ENCODE measurements at places on chromosomes 2 and 18. TPM values are rescaled to one million over a fixed set of nuclear protein-coding genes. Genes with fewer than 3 reads are reported as not detected.

DNA sequence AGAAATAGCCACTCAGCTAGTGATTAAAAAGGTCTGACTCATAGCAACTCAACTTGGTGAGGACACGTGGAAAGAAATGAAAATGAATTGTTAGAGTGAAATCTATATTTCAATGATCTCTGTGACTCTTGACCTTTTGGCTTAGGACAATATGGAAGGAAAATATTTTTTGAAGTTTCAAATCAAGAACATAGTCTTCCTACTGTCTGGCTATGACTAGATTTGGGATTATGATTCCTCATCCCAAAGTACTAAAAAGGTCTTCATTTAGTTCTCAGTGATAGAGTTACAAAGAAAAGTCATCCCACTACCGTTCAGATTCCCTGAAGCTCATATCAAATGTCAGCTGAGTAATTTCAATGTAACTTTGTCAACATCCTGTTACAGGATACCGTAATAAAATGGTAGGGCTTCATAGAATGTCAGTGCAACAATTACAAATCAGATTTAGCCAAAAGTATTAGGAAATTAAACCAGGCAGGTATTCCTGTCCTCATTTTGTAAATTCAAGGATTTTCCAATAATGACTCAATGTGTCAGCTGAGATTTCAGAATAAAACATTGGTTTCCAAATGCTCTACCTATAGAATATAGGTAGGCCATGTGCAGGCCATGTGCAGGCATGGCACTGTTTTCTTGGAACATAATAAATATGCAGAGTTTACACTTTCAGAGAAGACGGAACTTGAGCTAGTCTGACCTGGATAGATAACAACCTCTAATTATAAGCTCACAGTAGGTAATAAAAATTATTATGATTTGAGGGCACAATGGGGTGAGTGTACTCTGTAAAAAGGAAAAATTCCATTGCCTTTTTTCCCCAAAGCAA is 36.0 kb downstream of the ANKRD29 start:
- DNase-seq = no peak

DNA sequence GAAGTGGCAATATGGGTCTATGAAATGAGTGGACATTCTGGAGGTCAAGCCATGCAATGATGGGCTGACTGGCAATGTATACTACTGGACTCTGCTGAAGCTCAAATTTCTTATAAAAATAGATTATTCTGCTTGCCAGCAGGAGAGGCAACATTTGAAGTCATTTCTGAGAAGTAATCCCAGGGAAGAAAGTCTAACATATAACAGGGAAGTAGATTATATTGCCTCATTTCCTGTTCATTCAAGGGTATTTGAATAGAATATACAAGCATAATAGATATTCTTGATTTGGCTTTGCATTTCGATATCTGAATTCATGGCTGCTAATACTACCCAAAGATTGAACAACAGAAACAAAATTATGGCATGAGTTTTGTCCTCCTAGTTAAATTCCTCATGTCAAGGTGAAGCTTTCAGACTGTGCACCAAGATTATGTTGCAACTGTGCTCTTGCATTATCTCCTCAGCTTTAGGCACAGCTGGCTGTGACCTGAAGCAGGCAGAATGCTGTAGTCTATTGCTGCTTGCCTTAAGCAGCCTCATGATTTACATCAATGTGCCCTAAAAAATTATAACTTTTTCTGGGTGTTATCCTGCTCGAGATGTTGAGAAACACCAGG is 13.3 kb upstream of the TMX3 start:
- no peak for DNase-seq

SCYGR3 gene
- not detected for total RNA-seq

- no peak for DNase-seq
Observed at GRCh38 chr18:61922435-61922834, 29.6 kb upstream of the RNF152 start.

RBFA gene
- 32.5 TPM for total RNA-seq

PROKR1 gene
- not detected for total RNA-seq

PAX3 gene
- not detected for total RNA-seq

DNA sequence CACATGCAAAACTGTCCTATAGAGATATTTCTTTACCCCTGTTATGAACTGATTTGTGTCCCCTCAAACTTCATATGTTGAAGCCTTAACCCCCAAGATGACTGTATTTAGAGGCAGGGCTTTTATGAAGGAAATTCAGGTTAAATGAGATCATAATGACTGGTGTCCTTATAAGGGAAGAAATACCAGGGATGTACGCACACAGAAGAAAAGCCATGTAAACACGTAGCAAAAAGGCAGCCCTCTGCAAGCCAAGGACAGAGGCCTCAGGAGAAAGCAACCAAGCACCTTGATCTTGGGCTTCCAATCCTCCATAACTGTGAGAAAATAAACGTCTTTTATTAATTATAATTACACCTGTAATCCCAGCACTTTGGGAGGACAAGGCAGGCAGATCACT is 101.3 kb upstream of the NDUFV2 start:
- no peak for DNase-seq

ANKRD53 gene
- total RNA-seq = 3.7 TPM

C1GALT1C1L gene
- 1.9 TPM for total RNA-seq

- DNase-seq = no peak
Observed at GRCh38 chr2:68753318-68753717, 18.7 kb downstream of the ARHGAP25 start.

DNA sequence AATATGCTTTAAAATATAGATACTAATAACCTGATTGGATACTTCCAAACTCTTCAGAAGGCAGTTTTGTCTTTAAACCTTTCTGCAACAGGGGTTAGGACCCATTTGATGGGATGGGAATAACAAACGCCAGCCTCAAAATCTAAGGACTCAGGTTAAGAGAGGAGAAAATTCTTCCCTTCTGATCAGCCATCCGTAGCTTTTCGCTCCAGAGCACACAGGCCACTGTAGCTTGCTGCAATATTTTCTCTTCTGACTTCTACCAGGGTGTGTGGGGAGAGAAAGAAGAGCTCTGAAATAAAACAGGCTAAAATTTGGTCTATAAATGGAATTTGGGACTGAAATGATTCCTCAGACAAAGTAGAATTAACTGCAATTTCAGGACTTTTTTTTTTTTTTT is 95.1 kb downstream of the ALPK2 start:
- no peak for DNase-seq

DNA sequence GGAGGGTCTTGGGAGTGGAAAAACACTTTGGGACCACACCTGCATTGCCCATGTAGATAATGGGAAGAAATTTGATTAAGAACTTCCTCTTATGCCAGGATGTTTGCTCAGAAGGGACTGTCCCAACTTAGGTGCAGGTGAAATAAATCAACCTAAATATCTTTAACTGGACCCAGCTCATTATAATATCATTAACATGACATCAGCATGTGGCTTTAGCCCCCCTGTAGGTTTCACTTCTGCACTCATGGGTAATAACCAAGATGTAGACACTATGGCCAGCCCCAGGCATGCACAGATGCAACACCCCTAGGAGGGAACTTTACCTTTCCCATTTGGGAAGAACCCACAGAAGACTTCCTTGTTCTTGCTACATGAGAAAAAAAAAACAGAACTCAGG is 227.4 kb upstream of the ZNF804A start:
- DNase-seq = no peak

DNA sequence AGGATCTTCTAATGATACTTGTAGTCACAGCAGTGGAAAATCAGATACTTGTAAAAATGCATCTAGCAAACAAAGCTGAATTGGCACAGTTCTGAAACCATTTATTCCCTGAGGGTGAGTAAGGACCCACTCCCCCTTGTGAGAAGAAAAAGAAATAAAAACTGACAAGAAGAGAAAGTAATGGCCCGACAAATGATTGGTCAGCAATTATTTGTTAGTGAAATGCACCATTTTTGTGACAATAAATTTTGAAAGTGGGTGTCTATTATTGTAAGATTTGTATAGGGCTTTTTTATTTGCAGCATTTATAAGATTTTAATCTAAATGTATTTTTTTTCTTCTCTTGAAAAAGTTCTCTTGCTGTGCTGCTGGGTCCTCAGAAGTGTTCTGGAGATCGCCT is 600.8 kb downstream of the STK39 start:
- DNase-seq = no peak

GRCh38 chr2:46116150-46116549 is 181.1 kb upstream of the EPAS1 start:
- no peak for DNase-seq

DNA sequence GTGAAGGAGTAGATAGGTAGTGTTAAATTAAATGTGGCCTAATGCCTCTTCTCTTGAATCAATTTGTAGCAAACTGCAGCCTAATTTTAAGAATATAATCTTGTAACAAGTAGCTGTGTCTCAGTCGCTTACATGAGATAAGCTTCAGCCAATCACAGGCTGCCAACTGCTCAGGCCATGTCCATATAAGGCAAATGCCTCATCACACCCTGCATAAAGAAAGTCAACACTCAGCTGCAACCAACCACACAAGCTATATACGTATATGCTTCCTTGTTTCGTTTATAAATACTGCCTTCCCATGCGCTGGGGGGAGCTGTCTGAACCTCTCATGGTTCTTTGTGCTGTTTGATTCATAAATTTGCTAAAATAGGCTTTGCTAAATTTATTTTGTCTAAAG is 476.3 kb downstream of the TRIB2 start:
- DNase-seq = no peak

DNA sequence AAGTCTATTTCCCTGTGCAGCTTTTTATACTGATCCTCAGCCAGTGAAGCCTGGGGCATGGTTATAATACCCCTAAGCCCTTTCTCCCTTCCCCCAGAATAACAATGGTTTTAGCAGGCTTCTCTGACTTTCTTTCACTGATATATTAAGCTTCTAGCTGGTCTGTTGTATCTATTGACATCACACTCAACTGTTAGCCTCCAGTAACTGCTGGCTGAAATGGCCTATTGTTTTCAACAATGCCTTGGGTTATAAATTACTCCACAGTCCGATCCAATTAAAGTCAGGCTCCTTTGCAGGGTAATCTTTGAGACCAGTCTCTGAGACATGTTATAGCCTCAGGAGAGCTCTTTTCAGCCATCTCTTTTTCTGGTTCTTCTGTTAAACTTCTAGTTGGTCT is 2.9 kb upstream of the SLC9A4 start:
- no peak for DNase-seq

- peak; percentile 52 for DNase-seq
Observed at GRCh38 chr2:231717281-231718171, 9.2 kb downstream of the PTMA start.

APCDD1 gene
- 42.5 TPM for total RNA-seq

STK16 gene
- total RNA-seq = 26.8 TPM
